ENCODE measurements at places on chromosomes 6 and 20.

DNA sequence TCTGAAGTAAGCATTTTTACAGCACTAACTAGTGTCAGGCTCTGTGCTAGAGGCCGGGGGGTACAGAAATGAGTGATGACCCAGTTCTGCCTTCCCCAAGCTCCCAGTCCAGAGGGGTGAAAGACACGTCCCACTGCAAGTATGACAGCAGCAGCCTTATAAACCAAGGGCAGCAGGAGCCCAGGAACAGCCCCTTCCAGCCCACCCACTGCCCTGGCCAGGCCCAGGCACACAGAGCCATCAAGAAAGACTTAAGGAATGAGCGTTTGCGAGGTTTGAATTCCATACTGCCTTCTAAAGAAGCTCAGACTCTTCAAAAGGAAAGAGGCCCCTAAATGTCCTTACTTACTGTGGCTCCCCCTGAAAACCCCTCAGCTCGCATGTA is 10.0 kb downstream of the TRERF1 start:
- DNase-seq, result no peak

DNA sequence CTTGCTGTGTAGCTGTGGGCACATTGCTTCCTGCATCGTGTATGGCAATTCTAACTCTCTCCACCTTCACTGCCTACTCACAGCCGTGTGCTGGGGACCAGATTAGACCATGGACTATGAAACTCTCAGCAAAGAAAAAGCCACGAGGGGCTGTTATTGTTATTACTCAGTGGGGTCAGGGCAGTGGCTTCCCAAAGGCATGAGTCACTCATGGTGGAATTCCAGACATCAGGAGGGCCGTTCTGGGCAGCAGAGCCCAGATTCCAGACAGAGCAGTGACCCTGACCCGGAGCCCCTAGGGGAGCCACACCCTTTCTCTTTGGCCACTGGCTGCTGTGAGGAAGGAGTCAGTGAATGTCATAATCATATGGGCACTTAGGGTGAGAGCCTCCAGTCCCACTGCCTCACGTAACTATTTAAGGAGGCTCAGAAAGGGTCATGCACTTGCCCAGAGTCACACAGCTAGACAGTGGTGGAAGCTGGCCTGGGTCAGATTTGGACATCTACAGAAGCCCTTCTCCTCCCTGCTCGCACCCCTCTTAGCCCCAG is 22.2 kb upstream of the CCN5 start:
- DNase-seq, result no peak

- DNase-seq, result no peak
Observed at GRCh38 chr6:52503851-52504781, 72.7 kb downstream of the TRAM2 start.

GRCh38 chr20:64152906-64153305 is 11.3 kb upstream of the MYT1 start:
- DNase-seq, result no peak

GRCh38 chr20:52127309-52127708 is 64.3 kb downstream of the ZFP64 start:
- no peak for DNase-seq

DNA sequence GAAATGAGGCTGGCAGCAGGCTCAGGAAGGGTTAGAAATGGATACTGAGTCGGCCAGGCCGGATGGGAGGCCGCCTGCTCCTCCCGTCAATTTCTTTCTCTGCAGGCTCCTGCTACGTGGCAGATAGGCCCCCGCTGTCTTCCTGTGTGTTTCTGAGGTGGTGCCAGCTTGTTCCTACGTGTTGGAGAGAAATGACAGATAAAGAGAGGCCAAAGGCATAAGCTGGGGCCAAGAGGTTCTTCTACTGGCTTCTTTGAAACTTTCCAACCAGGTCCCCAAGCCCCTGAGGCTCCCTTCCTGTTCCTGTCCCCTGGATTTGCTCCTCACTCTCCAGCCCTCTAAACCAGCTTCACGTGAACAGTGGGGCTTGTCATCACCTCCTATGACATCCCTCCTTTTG is 76.8 kb downstream of the TCP11 start:
- no peak for DNase-seq

GRCh38 chr6:43509984-43510826 is at the start of gene LRRC73:
Gene LRRC73 (minus strand): TSS chr6:43510346. CDS start chr6:43509785, 561 bp downstream.
- DNase-seq, result peak; percentile 61

- no peak for DNase-seq
Observed at GRCh38 chr6:112176175-112176574, 78.2 kb downstream of the LAMA4 start.

DNA sequence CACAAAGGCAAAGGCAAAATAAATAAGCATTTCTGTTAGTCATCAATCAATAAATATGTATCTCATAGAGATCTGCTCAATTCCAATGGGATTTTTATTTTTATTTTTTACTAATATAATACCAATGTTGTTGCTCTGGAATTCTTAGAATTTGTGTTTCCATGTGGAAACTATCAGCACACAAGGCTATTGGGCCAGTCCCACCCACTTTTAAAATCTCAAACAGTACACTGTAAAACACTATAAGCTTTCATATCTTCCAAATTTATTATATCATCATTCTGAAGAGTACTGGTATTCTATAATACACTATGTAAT is 563.8 kb upstream of the MARCKS start:
- DNase-seq, result no peak

- DNase-seq, result no peak
Observed at GRCh38 chr6:102390541-102390940, 997.0 kb downstream of the GRIK2 start.

GRCh38 chr20:21399005-21399475 is 1.7 kb upstream of the NKX2-4 start:
- DNase-seq, result no peak

DNA sequence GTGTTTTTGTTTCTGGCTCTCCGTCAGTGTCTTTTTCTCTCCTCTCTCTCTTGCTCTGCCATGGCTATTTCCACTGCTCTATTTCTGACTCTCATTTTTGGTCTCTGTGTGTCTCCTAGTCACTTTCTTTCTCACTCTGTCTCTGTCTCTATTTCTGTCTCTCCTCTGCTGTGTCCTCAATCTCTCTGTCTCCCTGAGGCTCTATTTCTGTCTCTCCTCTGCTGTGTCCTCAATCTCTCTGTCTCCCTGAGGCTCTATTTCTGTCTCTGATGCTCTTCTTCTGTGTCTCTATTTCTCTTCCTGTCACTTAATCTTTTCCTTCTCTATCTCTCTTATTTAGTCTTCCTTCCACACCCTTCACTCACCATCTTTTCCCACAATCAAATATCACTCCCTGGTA is 8.4 kb downstream of the PRSS16 start:
- DNase-seq, result no peak

DNA sequence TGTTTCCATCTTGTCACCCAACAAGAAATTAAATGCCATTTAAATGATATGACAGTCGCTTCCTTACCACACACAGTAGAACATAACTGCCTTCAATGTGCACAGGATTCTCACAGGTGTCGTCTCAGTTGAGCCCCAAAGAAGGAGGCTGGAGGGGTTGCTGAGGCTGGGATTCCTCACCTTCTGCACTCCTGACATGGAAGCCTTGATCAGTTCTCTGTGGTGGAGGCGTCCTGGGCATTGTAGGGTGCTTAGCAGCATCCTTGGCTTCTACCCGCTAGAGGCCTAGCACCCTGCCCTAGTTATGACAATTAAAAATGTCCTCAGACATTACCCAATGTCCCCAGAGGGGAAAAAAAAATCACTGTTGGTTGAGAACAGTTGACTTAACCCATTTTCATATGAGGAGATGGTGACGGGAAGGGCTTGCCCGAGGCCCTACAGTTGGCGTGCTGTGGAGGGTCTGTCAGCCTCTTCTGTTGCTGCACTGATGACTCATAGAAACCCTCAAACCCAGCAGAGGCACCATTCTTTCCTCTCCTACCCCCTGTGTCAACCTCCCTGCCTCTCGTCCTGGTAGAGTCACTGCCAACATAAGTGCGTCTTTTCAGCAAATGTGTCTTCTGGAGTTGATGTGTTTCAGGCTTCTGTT is 19.3 kb upstream of the ZNF831 start:
- peak; percentile 48 for DNase-seq

GRCh38 chr6:134575221-134575620 is 257.3 kb upstream of the SGK1 start:
- DNase-seq, result no peak

GRCh38 chr6:167098825-167099225 is 24.1 kb upstream of the CCR6 start:
- DNase-seq, result no peak

- no peak for DNase-seq
Observed at GRCh38 chr6:24614648-24615047, 31.3 kb downstream of the KIAA0319 start.

DNA sequence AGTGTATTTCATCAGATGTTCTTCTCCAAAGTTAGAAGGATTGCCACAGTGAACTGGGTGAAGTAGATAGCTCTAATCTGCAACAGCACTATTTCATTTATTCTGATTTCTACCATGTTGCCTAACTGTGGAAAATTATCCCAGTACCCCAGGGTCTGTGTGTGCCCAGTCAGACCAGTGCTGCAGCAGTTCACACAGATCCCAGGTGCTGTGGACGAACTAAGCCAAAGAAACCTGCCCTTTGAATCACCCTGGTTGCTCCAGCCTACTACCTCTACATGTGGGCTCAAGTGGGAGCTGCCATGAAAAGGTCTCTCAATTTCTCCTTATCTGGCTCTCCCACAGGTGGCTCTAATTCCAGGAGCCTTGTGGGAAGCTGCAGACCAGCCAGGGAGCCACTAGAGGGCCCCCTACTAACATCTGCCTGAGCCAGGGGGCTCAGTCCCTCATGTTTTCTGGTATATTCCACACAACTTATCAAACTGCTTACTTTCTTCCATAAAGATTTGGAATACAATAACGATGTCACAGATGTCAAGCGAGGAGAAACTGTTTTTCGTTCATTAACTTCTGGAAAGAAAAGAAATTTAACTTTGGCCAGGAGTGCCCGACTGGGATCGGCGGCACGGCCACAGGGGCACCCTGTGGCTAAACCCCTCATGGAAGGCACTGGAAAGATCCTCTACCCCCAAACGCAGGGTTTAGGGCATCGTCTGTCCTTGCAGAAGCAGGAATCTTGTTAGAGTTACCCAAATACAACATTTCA is 31.6 kb upstream of the LY86 start:
- no peak for DNase-seq

DNA sequence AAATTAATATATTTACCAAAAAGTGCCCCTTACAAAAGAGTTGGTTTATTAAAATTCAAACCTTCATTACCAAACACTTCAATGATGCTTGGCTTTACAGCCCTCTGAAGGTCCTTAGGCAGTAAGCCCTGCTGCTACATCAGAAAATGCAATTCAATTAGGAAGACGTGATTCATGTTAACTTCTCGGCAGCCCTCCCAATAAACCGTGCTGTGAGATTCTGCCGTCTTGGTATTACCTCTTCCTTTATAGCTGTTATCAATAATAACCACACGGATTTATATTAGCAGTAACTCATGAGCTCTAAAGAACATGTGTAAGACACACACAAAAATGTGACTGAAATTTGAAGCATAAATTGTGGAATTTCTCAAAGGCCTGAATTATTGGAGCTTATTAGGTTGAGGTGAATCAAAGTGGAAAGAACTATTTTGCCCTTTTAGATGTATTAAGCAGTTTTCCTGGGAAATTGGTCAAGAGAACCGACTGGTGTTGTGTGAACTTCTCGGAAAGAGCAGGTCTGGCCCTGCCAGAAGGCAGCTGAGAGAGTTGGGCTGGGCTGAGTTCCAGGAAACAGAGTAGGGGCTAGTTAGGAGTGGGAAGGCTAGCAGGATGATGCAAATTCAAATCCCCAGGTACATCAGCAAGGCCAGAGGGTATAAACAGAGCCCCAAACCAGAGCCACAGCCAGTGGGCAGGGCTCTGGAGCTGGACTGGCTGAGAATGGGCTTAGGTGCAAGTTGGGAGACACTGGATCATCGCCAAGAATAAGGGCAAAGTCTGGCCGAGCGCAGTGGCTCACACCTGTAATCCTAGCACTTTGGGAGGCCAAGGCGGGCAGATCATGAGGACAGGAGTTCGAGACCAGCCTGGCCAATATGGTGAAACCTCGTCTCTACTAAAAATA is 33.1 kb downstream of the FGD2 start:
- DNase-seq, result no peak

GRCh38 chr6:166308769-166309589 is 787 bp upstream of the PRR18 start:
- DNase-seq, result no peak

- no peak for DNase-seq
Observed at GRCh38 chr6:152952045-152952444, 30.8 kb downstream of the FBXO5 start.

DNA sequence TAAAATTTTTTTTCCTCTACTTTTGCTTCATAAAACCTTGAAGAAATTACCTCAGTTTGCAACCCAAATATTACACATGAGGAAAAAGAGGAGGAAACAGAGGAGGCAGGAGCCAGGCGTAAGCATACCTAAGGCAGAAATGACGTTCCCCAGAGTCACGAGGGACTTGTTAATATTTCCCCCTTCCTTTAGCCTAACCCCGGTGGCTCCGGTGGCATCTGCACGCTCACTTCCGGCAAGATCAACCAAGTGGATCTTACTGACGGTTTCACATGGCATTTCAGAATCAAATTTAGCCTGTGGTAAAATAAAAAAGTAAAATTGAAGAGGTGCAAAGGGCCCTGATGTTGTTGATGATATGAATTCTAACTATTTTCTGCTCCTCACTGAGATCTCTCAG is 67.4 kb downstream of the KIF16B start:
- DNase-seq, result no peak

DNA sequence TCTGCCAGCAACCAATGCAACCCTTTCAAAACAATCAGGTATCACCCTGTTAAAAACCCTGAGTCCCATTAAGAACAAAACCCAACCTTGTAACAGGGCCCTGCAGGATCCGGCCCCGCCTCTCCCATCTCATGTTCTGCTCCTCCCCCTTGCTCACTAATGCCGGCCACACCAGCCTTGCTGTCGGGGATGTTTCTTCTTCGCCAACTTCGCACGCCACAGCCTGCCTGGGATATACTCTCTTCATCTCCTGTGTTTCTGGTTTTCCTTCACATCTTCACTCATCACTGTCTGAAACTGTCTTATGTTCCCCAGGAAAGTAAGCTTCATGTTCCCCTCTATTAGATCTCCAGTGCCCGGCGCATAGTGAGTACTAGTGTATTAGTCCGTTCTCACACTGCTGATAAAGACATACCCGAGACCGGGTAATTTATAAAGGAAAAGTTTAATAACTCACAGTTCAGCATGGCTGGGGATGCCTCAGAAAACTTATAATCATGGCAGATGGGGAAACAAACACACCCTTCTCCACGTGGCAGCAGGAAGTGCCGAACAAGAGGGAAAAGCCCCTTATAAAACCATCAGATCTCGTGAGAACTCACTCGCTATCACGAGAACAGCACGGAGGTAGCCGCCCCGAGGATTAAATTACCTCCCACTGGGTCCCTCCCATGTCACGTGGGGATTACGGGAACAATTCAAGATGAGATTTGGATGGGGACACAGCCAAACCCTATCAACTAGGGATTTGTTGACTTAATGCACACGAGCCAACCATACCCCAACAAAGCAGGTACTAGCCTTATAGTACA is 5.1 kb downstream of the TP53RK start:
- DNase-seq, result no peak

DNA sequence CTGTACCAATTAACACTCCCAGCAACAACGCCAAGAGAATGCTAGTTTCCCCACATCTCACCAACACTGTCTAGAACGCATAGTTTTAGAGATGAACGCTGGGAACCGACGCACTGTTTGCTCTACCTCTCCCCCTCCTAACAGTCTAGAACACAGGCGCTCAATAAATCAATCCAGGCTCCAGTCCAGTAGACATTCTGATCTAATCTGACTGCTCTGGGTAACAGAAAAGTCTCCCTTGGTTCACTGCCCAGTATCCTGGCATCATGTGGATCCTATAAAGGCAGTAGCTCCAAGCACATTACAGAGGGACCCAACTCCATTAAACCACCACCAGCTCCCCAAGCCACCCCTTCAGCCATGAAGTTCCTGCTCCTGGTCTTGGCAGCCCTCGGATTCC is at the start of gene DEFB132:
TSS of gene DEFB132 (plus strand) at position 306 of the 400 bp plus-strand sequence. CDS start at position 361, 55 bp downstream.
- no peak for DNase-seq

- DNase-seq, result no peak
Observed at GRCh38 chr6:137700751-137701477, 166.1 kb upstream of the TNFAIP3 start.
